ENCODE measurements at places on chromosomes 11 and 22.

DNA sequence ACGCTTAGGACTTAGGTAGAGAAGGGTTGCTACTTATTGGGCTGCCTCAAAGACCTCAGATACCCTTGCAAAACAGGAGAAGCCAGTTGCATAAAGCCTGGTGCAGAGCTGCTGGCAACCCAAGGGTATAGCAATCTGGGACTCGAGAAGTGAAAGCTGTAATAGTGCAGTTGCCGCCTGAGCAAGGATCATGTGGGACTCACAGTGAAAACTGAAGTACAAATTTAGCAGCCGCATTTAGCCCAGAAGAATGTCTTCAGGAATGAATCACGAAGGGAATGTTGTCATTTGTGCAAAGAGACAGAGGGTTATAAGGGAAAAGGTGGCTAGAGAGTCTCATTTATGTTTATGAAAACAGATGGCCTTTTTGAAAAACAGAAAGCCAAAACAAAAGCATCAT lies 267.2 kb downstream of the TENM4 start:
- DNase-seq = peak; percentile 74

GRCh38 chr11:72191961-72192381 lies at the start of gene FOLR1:
Gene FOLR1 (plus strand): TSS chr11:72192140. CDS start chr11:72192174, 34 bp downstream.
- DNase-seq = no peak

DNA sequence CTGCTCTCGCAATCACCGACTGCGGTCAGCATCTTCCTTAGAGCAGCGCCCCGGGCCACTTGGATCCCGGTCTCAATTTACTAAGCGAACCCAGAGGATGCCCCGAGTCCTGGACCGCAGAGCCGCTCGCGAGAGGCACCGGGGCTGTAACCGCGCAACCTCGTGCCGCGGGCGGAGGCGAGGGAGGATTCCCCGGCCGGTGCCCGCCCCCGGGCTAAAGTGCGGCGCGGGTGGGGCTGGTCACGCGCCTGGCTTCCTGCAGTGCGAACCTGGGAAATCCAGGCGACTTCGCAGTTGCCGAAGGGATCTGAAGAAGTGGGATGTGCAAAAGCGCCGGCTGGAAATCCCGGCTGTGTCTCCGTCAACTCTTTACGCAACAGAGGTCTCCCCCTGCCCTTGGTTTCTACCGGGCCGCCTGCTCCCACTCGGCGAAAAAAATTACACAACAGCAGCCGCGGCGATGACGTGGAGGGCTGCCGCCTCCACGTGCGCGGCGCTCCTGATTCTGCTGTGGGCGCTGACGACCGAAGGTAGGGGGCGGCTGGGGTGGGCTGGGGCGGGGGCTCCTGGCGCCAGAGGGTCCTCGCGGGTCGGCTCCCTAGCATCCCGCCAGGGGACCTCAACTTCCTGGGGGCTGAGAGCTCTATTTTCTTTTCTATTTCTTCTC lies at the start of gene NCR3LG1:
NCR3LG1 (plus strand) TSS at position 291 of the 667 bp plus-strand sequence; CDS start at position 461, 170 bp downstream.
- peak; percentile 55 for DNase-seq

GRCh38 chr22:33104147-33104854 lies 46.1 kb upstream of the SYN3 start:
- no peak for DNase-seq

DNA sequence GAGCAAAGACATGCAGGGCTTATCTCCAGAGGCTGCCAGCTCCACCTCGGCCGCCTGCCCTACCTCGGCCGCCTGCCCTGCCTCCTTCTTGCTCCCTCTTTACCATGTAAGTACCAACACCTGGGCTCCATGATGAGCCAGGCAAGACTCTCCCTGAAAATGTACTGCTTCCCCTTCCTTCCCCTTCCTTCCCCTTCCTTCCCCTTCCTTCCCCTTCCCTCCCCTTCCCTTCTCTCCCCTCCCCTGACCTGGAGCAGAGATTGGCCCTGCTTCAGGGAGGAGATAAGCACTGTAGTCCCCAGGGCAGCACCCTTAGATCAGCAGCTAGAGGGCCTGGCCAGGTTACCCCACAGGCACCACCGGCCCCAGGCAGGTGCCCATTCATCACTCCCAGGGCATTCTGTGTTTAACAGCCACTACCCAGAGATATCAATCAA lies 25.4 kb upstream of the ADORA2A start:
- DNase-seq = no peak

- DNase-seq = no peak
Measured at GRCh38 chr22:42431401-42432019, 693 bp downstream of the NFAM1 start.

DNA sequence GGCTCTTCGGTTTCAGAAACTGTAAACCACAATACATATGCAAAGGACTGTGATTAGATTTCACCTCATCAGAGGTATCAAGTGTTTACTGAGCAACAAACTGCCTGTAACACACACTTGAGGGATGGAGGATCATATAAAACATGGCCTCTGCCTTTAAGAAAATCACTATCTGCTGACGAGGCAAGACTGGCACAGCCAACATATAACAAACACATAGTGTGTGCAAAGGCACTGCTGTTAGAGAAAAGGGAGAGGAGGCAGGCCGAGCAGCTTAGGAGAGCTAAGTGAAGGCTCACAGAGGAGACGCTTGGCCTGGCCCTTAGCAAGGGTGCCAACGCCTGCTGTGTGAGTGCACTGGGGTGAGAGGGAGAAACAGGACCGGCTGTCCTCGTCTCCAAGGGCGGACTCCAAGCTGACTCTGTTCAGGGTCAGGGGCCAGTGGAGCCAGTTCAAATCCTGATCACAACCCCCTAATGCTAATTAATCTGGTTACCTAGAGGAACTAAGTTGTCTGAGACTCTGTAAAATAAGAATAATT lies 48.2 kb downstream of the LRFN4 start:
- DNase-seq = no peak

GRCh38 chr11:120391854-120392253 lies 55.6 kb downstream of the ARHGEF12 start:
- no peak for DNase-seq

GRCh38 chr11:123231256-123231655 lies 36.2 kb upstream of the CLMP start:
- no peak for DNase-seq

All from occipital lobe (tissue), 3 donors.